ENCODE measurements at places on chromosomes 5 and 9.

GRCh38 chr5:775961-776861 is 8.3 kb downstream of the ZDHHC11B start:
- no peak for DNase-seq

DNA sequence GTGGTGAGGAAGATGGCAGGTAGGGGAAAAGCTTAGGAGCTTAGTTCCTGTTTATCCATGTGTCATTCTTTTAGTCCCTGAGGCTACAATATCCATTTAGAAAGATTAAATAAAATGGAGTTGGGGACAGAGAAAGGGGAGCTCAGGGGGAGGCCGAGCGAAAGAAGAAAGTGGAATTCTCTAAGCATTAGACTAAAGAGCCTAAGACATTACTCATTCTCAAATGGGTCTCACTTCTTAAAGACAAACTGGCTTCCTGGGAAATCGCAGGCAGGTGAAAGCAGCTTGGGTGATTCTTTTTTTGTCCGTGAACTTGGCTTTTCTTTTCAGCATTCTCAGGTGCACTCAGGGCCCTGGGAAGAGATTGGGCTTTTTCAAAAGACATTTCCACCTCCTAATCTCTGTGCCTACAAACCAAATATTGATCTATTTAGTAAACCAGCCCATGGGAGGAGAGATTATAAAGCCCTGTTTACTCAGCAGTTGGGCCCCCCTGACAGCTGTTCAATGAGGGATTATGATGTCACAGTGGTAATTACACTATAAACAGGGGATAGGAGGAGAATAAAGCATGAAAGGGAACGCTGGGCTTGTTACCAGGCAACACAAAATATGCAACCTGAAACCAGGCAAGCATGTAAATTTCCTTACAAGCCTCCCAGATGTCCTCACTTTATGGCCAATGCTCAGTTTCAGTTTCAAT is 584.0 kb downstream of the ACTL7B start:
- no peak for DNase-seq

DNA sequence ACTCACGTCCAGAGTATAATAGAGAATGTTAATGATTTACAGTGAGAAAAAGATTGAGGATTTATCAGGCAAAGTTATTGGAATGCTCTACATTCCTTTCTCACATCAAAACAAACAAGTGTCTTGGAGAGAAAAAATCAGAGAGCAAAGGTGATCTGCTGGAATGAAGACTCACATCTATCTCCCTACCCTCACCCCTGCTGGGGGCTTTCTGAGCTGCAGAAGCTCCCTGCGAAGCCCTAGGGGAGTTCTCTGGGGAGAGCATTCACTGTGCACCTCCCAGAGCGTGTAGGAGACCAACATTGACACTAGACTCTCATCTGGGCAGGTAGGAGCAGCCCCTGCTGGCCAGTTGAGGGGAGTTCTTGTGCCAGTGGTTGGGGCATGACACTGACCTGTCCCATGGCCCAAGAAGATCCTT is 76.6 kb upstream of the ADAMTS16 start:
- DNase-seq = no peak

DNA sequence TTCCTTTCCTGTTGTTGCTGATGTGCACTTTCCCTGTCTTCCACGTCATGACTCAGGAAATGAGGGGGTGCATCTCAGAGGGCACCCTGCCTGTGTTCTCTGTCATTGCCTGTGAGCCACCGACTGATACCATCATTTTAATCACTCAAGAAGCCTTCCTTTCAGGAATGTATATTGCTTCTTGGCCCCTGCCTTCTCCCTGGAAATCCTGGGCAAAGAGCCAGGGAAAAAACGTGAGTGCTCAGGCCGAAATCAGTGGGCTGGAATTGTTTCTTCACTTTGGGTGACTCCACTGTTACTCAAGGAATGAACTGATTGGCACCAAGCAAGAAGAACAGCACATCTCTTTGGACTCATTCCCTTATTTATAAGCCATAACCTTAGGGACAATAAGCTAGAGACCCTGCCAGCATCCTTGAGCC is 126.1 kb downstream of the SNX18 start:
- DNase-seq = no peak

- DNase-seq = no peak
Measured at GRCh38 chr5:154418344-154418820, 27.4 kb upstream of the SAP30L start.
